ENCODE measurements at places on chromosomes 3 and 15.

DNA sequence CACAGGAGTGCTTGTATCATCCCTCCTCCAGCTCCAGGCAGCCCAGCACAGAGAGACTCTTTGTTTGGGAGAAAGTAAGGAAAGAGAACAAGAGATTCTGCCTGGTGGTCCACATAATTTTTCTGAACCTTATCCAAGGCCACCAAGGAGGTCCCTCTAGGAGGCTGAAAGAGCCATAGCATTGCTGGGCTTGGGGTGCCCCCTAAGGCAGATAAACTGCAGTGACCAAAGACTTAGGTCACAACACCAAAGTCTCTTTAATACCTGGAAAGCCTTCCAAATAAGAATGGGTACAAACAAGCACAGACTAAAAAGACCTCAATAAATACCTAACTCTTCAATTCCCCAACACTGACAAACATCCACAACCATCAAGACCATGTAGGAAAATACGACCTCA, 310.2 kb upstream of the PPP2R3A start:
- no peak for DNase-seq

DNA sequence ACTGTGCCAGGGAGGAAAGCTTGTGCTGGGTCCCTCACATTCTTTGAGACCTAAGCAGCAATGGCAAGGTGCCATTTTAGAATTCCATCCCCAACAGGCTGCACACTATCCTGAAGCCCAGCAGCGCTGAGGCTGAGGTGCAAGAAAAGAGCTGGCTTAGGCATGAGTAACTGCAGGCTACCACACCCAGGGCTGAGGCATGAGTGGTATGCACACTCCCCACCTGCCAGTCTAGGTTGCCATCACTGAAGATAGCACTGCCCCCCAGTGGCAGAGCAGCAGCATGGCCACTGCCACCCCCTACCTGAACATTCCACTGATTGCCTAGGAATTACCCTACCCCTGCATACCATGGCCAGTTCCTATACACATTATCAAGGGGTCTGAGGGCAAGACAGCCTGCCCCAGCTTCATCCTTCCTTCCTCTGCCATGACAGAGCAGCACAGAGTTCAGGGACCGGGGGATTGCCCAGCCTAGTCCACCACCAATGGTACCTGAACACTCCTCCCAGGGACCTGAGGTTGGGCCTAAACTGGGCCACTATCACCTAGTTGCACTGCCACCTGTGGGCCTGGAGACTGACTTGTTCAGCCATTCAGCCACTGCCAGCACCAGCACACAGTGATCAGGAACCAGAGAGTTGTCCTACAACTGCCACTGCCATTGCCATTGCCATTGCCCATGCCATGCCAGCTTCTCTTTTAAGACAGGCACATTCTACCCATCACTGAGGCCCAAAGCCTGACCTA, 129.8 kb downstream of the SATB1 start:
- DNase-seq = no peak

DNA sequence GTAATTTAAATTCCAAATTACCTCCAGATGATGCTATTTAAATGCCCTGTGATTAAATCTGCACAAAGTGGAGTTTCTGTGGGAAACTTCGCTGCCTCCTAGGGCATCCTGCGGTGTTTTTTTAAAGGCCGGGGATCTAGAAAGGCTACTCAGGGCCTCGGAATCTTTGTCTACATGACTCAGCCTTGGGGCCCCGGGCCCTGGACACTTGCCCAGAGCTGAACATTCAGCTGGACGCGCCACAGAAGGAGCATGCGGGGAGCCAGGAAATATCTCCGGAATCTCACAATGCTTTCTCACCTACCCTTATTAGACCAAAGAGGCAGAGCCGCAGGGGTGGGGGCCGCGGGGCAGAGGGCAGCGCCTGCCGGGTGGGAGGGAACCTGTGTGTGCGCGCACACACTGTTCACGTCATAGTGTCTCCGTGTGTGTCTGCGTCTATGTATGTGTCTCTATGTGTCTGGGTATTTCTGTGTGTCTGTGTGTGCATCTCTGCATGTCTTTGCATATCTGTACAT, 145.5 kb upstream of the TPM1 start:
- DNase-seq = peak; percentile 86

DNA sequence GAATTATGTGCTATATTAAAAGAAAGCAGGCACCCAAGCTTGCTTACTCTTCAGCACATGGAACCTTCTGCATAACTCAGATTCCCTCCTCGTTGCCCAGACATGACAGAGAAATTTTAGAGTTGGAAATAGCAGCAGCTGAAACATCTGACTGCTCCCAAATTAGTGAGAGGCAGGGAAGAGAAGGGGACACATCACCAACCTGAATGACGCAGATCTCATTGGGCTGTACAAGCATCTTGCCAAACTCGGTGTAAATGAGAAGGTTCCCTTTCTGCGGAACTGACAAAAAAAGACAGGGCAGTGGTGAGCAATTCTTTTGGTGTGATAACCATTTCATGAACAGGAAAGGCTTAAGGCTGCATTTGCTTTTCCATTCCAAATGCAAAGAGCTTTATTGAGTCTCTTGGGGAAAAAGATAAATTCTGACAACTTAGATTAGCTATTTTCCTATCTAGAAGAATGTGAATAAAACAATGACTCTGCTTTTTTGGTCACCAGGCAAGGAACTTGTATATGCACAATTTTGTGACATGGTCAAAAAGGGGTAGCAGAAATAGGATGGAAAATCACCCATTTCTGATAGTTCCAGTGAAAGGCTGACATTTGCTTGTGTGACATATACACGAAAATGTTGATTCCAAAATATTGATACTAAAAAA, 35.1 kb downstream of the HGD start:
- DNase-seq = no peak

DNA sequence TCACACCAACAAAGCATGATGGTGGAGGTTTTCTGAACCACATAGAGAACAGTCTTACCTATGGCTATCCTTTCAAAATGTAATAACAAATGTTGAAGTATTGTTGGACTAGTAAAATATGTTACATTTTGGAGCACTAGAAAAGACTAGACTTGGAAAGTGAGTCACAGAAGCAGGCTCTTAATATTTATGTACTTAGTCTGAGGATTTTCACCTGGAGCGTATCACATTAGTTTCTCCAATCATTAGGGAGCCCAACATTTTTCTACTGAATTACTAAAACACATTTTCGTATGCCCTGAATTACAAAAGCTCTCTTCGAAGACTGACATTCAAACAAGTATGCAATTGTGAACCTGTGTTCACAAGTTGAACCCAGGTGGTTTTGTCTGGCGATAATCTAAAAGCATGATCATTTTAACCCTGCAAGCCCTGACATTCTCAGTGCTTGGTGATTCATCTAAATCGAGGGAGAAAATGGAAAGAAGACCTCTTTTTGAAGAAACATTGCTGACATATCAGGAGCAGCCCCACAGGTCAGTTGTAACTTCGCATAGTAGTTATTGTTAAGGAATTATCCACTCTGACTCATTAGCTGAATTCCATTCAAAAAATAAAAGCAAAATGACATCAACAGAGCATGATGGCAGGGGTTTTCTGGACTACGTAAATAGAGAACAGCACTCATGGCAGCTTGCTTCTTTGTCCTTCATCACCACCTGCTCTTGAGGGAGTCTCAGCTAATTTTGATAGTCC, 679.8 kb upstream of the NECTIN3 start:
- DNase-seq = no peak

DNA sequence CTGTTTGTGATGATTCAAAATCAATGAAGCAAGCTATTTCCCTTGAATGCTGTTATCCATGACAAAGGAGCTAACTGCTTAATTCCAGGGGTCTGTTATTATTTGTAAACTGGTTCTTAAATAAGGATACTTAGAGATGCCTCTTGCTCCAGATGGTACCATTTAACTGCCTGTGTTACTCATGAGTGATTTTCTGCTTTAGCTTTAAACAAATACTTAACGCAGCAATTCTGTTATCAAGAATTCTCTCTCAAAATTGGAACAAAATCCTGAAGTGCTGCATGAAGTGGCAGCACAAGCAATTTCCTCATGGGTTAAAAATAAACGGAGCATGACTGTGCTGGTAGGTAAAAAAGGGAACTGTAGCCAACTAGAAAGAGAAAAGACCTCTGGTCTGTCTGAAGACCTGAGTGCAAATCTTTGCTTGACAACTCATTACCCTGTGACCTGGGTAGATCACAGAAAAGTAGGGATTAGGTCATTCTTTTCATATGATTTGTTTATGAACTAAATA, 62.5 kb upstream of the GBE1 start:
- no peak for DNase-seq

GRCh38 chr3:175914785-175915184, 1055.7 kb downstream of the NAALADL2 start:
- no peak for DNase-seq

GRCh38 chr15:39461536-39462130, 119.2 kb upstream of the THBS1 start:
- DNase-seq = no peak

DNA sequence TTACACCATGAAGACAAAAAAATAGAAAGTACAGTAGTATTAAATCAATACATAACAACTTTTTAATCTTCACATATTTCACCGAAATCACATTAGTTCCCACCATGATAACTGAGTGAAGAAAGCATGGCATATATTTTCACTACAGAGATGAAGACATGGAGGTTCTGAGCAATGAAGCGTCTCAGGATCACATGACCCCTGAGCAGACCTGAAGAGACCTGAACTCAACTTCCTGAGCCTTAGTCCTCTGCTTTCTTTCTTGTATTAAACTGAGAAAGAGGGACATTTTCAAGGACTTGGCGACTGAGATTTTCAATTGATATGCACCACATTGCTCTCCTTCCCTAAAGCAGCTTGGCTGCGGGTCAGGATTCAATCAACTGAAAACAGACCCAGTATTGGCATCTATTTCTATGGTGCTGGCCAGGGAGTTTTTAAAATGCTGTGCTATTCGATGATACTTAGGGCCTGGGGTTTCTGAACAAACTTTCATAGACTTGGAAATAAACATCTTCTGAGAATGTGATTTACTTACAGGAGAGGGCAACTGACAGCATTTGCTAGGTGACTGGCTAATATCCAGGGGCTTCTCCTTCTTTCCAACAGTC, 165.1 kb downstream of the LSAMP start:
- DNase-seq = no peak

DNA sequence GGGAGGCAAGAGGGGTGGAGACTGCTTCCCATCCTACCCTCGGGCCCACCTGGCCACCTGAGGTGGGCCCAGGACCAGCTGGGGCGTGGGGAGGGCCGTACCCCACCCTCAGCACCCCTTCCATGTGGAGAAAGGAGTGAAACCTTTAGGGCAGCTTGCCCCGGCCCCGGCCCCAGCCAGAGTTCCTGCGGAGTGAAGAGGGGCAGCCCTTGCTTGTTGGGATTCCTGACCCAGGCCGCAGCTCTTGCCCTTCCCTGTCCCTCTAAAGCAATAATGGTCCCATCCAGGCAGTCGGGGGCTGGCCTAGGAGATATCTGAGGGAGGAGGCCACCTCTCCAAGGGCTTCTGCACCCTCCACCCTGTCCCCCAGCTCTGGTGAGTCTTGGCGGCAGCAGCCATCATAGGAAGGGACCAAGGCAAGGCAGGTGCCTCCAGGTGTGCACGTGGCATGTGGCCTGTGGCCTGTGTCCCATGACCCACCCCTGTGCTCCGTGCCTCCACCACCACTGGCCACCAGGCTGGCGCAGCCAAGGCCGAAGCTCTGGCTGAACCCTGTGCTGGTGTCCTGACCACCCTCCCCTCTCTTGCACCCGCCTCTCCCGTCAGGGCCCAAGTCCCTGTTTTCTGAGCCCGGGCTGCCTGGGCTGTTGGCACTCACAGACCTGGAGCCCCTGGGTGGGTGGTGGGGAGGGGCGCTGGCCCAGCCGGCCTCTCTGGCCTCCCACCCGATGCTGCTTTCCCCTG, 2.2 kb upstream of the FES start:
- DNase-seq = no peak

- DNase-seq = no peak
Observed at GRCh38 chr15:39586387-39587095, 5.7 kb downstream of the THBS1 start.

- no peak for DNase-seq
Observed at GRCh38 chr3:97930018-97930417, 42.2 kb downstream of the RIOX2 start.

GRCh38 chr3:99954914-99955644, 137.4 kb downstream of the CMSS1 start:
- DNase-seq = no peak

GRCh38 chr15:65110676-65111292, 4.2 kb downstream of the UBAP1L start:
- DNase-seq = no peak

DNA sequence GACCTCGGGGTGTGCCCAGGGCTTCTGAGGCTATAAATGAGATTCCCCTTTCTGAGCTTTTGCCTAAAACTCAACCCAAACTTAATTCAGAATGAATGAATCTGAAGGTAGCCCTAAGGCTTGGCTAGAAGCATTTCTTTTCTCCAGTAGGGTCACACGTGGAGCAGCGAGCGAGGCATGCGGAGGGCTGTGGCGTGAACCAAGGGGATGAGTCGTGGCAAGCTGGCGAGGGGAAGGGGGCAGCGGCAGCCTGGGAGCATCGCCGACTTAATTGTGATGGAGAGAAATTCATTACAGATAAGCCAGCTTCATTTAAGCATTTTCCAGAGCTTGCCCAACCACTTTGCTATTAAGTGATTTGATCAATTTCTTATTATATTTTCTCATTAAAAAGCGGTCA, 79.9 kb downstream of the CHSY1 start:
- no peak for DNase-seq

DNA sequence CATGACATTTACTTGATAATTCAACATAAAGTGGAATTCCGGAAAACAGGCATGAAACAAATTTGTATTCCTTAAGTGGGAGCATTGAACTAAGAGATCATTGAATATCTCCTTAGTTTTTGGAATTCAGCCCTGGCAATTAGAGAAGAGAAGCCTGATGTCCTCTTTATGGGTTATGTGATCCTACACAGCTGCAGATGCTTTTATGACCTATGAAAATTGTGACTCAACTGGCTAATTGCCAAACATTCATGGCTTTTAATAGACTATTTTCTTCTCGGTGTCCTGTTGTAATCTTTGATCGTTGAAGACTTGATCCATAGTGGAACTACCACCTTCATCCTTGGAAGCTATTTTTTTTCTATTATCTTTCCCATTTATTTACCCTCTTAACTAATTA, 46.1 kb downstream of the AGBL1 start:
- no peak for DNase-seq

- DNase-seq = no peak
Observed at GRCh38 chr3:67737906-67738865, 83.8 kb upstream of the SUCLG2 start.

DNA sequence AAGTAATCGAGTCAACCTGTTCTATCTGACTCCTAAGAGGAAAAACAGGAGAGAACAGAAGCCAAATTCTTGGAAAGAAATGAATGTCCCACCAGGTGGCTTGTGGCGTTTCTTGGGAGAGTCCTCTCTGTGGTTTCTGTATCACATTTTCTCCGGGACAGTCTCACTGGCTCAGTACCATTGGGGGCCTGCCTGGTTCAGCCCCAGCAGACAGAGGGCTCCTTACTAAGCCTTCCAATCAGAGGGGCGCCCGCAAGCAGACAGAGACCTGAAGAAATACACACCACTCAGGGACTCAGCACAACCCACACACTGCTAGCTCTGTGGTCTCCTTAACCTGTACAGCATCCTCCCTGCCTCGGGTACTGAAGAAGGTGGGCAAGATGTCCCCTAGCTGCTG, 302.1 kb downstream of the TLE3 start:
- no peak for DNase-seq

- no peak for DNase-seq
Observed at GRCh38 chr3:173920386-173920785, 522.8 kb downstream of the NLGN1 start.

All from suprapubic skin (tissue), 4 donors.